Breast epithelium (tissue), 4 donors: ENCODE measurements at places on chromosomes 5 and 9. TPM values are rescaled to one million over a fixed set of nuclear protein-coding genes. Genes with fewer than 3 reads are reported as not detected.

The MSMP gene
- total RNA-seq, result not detected

DNA sequence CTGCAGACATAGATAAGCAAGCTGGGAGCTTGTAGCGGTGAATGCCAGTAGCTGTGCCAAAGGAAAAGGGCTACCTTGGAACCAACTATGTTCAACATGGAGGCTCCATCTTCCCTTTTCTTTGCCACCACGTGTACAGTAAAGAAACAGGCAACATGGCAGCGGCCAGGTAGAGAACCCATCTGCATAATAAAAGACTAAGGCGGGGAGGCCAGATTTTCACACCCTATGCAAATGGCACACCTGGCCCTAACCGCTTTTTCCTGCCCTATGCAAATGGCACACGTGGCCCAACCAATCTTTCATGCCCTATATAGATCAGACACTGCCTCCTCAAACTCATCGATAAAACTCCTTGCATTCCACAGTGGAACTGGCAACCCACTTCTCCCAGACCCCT, 477.5 kb upstream of the EDIL3 start:
- no peak for DNase-seq
- H3K4me1 ChIP-seq, result no peaks in the 10 kb centered on the region
- no peaks in the 10 kb centered on the region for H3K27me3 ChIP-seq

GRCh38 chr5:125244531-125244930, 498.1 kb upstream of the ZNF608 start:
- H3K36me3 ChIP-seq, result no peaks in the 10 kb centered on the region
- no peaks in the 10 kb centered on the region for H3K27me3 ChIP-seq
- no peak overlapping the region for H3K27ac ChIP-seq
- no peak for DNase-seq
- no peak overlapping the region for H3K4me3 ChIP-seq

The GNG10 gene
- total RNA-seq, result 53.4 TPM

GRCh38 chr5:166648736-166649135, 1642.7 kb upstream of the WWC1 start:
- no peaks in the 10 kb centered on the region for H3K36me3 ChIP-seq
- no peak for DNase-seq

The XRCC4 gene
- 10.4 TPM for total RNA-seq

GRCh38 chr9:34620061-34620994, at the start of gene DCTN3:
TSS of gene DCTN3 (minus strand) at chr9:34620495. CDS start at chr9:34620464, 31 bp downstream.
- no peaks in the 10 kb centered on the region for H3K4me1 ChIP-seq
- H3K4me3 ChIP-seq, result peak within 1 kb of the TSS; percentile 76
- peak; percentile 91 for DNase-seq
- H3K27me3 ChIP-seq, result no peaks in the 10 kb centered on the region
- H3K27ac ChIP-seq, result peak within 1 kb of the TSS; percentile 67

GRCh38 chr5:131983244-131983771, 28.1 kb downstream of the ACSL6 start:
- no peaks in the 10 kb centered on the region for H3K4me1 ChIP-seq
- H3K27ac ChIP-seq, result no peak overlapping the region
- H3K4me3 ChIP-seq, result no peak overlapping the region
- no peak for DNase-seq
- no peaks in the 10 kb centered on the region for H3K36me3 ChIP-seq

DNA sequence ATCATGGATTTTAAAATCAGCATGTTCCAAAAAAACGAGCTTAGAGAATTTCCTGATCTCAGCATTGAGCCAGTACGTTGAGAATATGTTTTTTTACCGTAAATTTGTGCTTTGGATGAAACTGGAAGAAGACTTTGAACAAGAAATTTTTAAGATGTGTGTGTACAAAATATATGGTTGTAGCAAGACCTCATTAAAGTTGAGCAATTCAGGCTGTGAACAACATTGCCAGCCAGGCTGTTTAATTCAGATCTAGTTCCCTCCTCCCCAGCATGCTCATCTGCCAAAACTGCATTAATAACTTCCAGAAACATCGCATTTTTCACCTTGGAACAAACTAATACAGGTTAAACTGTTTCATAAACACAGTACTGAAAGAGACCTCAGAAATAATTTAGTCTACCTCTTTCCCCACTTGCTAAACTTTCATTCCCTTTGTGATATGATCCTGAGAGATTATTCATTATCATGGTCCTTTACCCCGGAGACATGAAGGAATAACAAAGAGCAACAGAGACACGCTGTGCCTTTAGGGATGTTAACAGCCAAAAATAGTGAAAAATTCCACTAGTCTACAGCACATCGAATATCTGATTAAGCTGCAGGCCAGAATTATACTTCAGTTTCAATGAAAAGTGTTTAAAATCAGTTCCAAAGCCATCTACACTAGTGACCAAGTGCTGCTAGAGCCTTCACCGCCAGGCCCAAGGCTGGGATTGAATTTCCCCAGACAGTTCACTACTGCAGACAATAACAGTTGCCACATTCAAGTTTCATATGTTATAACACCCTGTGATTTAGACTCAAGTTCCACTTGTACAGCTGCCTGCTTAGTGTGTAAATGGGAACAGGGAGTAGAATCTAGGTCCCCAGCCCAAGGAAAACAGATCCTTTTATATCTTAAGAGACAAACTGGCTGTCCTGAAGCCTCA, 89.6 kb downstream of the EFNA5 start:
- peak overlapping the region; percentile 0 for H3K27ac ChIP-seq
- no peaks in the 10 kb centered on the region for H3K4me1 ChIP-seq
- no peaks in the 10 kb centered on the region for H3K36me3 ChIP-seq
- H3K4me3 ChIP-seq, result no peak overlapping the region
- no peak for DNase-seq
- H3K27me3 ChIP-seq, result no peaks in the 10 kb centered on the region

The PCDHGA10 gene
- 7.2 TPM for total RNA-seq

The LTC4S gene
- 6.7 TPM for total RNA-seq

The EIF4E1B gene
- total RNA-seq, result not detected

The NMUR2 gene
- not detected for total RNA-seq
